Mononuclear cell (primary cell): ENCODE measurements at places on chromosomes 12 and 14. TPM values are rescaled to one million over a fixed set of nuclear protein-coding genes. Genes with fewer than 3 reads are reported as not detected.

TEX52 gene
- total RNA-seq: not detected

AKAP5 gene
- total RNA-seq: 2.3 TPM

TAS2R9 gene
- total RNA-seq: not detected

COCH gene
- total RNA-seq: 0.52 TPM

MAP1LC3B2 gene
- total RNA-seq: 1.9 TPM

KLHDC1 gene
- total RNA-seq: 14.9 TPM

RERG gene
- total RNA-seq: not detected

FGF23 gene
- total RNA-seq: not detected

OR6C2 gene
- total RNA-seq: not detected

MAP3K9 gene
- total RNA-seq: 7.5 TPM

CYP27B1 gene
- 1.3 TPM for total RNA-seq

RDH16 gene
- total RNA-seq: 0.42 TPM

PIANP gene
- not detected for total RNA-seq

BEGAIN gene
- 0.73 TPM for total RNA-seq

STAT2 gene
- 95.2 TPM for total RNA-seq

AQP6 gene
- total RNA-seq: not detected

SLC6A13 gene
- total RNA-seq: not detected

KRT81 gene
- total RNA-seq: not detected

DCN gene
- total RNA-seq: 1.3 TPM

ING4 gene
- 31.3 TPM for total RNA-seq

ANO2 gene
- 0.31 TPM for total RNA-seq

HOXC4 gene
- total RNA-seq: 0.42 TPM

CDKL1 gene
- 4.6 TPM for total RNA-seq

CAND1 gene
- 127 TPM for total RNA-seq

RIMBP2 gene
- total RNA-seq: not detected

ADCK1 gene
- 1.4 TPM for total RNA-seq

TMEM179 gene
- not detected for total RNA-seq

TRPV4 gene
- total RNA-seq: 0.31 TPM

SERPINA1 gene
- total RNA-seq: 453 TPM

PTPRO gene
- 3.4 TPM for total RNA-seq

ABHD12B gene
- total RNA-seq: not detected

MUCL1 gene
- total RNA-seq: not detected

KRT86 gene
- total RNA-seq: 0.21 TPM

DPF3 gene
- total RNA-seq: 1.3 TPM

KRT3 gene
- not detected for total RNA-seq

PRKD1 gene
- total RNA-seq: not detected

TAS2R30 gene
- total RNA-seq: 21.8 TPM

ENDOU gene
- total RNA-seq: not detected

SYT1 gene
- total RNA-seq: 2.5 TPM

LBHD2 gene
- not detected for total RNA-seq

KRT4 gene
- total RNA-seq: not detected

PZP gene
- total RNA-seq: not detected
